Bone marrow (tissue), 2 donors: ENCODE measurements at places on chromosomes 7 and 10.

DNA sequence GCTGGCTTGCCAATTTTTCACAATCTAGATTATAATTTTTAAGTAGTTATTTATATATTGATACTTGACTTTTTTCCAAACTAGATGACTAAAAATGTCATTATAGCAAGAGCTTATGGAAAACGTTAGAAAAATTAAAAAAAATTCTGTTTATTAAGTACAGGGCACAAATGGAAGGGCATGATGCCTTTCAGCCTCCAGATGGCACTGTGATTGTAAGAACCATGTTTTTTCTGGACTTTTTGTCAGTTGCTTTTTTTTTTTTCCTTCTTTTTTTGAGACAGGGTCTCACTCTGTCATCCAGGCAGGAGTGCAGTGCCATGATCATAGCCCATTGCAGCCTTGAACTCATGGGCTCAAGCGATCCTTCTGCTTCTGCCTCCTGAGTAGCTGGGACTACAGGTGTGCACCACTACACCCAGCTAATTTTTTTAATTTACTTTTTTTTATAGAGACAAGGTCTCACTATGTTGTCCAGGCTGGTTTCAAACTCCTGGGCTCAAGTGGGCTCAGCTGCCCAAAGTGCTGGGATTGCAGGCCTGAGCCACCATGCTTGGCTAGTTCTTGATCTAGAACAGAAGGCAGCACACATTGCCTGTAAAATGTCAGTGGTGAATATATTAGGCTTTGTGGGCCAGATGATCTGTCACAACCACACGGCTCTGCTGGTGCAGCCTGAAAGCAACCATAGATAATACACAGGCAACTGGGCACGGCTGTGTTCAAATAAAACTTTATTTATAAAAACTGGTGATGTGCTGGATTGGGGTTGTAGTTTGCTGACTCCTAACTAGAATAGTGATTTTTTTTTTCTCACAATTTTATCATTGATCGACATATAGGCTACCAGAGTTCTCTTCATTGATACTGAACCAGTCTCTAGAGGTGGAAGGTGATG lies 27.4 kb downstream of the UCMA start:
- DNase-seq: no peak

DNA sequence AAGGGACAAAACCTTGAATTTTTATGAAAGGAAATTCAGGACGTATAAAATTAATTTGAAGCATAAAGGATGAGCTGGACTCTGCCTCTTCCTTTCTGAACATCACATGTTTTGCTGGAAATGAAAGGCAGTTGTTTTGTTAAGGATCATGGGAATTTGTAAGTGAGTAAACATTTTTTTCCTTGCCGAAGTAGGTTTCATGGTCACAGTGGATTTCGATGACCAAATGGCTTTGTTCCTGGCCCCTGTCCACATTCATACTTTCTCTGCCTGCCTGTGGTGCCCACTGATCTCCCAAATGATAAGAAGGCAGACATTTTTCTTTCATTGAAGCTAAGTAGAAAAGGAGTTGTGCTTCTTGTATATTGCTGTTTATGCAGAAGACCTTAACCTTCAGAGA lies 104.2 kb downstream of the ARID5B start:
- no peak for DNase-seq

DNA sequence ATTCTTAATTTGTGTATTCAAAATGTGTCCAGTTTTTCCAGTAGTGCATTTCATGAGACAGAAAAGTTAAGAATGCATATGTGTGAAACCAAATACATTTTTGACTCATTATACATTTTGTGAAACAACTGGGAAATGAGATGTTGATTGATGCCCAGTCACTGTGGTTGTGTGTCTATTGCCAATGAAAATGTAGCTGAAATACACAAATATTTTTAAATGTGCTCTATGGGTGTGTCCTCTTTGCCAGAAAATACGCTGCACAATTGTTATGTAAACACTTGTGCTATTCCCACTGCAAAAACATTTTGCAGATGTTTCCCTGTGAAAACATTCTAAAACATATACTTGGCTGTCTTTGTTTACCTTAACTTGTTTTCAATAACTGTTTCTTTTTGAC lies 395.2 kb downstream of the TFEC start:
- DNase-seq: no peak

GRCh38 chr7:43481902-43482678 lies 100.8 kb upstream of the STK17A start:
- no peak for DNase-seq

GRCh38 chr7:22043367-22043766 lies 97.7 kb upstream of the CDCA7L start:
- no peak for DNase-seq

- no peak for DNase-seq
Observed at GRCh38 chr10:16952610-16953009, 135.4 kb upstream of the RSU1 start.

DNA sequence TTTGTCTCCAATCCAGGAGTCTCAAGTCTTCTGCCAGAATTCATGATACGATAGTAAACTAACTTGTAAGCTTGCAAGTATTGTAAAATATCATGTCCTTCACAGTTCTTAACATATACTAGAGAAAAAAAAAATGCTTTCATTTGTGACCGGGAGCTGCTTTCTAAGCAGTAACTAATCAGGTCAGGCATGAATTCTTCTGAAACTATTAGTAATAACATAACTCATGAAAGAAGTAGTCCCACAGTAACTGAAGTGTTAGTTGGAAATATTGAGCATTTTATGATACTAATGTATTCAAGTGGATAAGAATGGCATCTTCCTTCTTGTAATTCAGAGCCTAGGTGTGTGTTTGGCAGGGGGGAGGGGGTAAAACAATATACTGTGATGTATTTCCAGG lies 665.6 kb downstream of the DNAJB9 start:
- no peak for DNase-seq

- DNase-seq: no peak
Observed at GRCh38 chr7:17546592-17546991, 248.1 kb downstream of the AHR start.

DNA sequence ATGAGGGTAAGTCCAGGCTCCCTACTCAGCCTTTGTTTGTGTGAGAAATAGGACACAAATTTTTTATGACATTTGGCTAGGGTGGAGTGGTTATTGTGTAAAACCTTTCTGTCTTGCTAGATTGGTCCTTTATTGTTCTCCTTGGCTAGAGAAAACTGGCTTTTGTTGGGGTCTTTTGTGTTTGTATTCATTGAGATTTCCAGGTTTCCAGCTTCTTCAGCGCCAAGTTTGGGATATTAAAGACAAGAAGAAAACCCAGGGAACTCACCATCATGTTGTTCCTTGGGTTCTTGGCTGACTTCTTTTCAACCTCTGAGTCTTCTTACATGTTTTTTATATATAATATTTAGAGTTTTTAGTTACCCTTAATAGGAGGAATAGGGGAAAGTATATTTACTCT lies 310.0 kb downstream of the HPSE2 start:
- DNase-seq: no peak

- no peak for DNase-seq
Observed at GRCh38 chr10:98533746-98534445, 87.2 kb upstream of the HPS1 start.

DNA sequence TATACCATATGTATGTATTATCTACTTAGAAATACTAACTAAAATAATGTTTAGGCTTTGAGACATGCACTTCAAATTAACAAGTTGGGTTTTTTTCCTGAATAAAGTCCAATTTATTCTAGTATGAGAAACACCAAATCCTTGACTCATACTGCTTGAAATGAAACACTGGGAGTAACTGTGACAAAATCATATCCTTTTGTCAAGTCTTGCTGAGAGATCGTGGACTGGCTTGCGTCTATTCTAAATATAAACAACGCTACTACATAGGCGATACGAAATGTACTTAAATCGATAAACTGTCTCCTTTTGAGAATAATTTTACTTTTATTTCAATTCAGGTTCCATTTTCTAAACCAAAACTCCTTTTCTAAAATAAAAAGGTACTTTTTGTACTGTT lies 16.3 kb downstream of the SMURF1 start:
- DNase-seq: no peak

GRCh38 chr7:43700059-43700501 lies 29.2 kb downstream of the COA1 start:
- DNase-seq: no peak

DNA sequence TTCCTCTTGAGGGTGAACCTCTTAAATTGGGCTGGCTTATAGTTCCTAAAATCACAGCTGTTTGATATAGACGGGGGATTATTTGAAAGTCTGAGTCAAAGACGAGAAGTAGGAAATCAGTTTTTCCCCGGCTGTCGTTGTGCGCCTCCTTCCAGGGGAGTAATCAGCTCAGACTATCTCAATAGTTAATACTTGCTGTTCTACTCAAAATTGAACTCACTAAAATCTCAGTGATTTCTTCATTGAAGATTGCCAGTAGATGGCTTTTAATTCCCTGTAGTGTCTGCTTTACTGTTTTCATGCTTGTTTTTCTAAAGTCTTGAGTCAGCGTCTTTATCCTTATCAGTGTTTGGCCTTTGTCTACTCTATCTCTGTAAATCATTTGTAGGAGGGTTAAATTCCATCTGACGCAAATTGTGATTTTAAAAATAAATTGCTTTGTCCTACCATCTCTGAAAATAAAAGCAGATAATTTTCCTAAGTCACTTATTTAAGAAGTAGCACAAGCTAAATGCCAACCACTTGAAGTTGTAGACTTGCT lies 47.3 kb downstream of the CNNM2 start:
- DNase-seq: no peak

DNA sequence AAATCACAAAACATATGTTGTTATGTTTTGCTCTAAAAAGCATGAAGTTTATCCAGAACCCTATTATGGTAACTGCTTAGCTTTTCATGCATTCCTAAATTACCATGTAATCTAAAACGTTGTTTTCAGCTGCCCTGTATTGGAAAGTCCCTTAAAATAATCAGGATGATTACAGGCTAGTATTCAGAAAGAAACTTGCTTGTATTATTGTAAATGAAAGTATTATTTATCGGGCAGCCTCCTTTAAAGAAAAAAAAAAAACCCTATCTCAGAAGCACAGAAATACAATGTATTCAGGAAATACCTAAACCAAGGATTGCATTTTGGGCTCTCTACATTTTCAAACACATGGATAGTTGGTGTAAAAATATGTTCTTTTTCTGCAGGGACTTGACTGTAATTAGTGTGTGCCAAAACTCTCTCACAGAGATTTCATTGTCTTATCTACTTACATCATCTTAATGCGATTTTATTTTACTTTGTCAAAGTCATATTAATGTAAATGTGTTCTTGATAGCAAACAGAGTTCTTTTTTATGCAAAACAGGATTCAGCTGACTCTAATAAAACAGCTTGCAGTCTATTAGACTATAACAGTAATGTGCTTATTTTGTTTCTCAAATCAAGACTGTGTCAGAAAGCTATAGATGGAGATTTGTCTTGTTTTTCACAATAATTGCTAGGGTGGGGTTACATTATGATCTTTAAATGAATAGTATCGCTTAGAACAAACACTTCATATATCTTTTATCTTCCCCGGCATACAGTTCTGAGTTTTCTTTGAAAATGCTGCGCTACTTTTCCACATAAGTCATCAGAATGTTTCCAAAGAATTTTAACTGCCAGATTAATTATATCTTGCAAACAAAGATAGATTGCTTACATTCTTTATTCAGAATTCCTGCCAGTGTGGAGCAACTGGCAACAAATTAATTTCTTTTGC lies 65.3 kb upstream of the ARID5B start:
- DNase-seq: no peak

GRCh38 chr10:123413353-123413752 lies 252.8 kb upstream of the GPR26 start:
- no peak for DNase-seq

DNA sequence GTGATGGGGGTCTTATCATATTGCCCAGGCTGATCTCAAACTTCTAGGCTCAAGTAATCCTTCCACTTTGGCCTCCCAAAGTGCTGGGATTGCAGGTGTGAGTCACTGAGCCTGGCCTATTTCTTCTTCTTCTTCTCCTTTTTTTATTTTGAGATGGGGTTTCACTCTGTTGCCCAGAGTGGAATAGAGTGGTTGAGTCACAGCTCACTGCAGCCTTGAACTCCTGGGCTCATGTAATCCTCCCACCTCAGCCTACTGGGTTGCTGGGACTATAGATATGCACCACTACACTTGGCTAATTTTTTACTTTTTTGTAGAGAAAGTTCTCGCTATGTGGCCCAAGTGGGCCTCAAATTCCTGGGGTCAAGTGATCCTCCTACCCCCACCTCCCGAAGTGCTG lies 124.3 kb downstream of the SKIDA1 start:
- DNase-seq: no peak

GRCh38 chr7:36969376-36969775 lies 245.1 kb upstream of the AOAH start:
- DNase-seq: peak; percentile 86

GRCh38 chr7:45580053-45580872 lies 6.1 kb downstream of the ADCY1 start:
- no peak for DNase-seq

- no peak for DNase-seq
Observed at GRCh38 chr10:129548600-129548999, 81.6 kb downstream of the MGMT start.

GRCh38 chr10:125340903-125341302 lies 180.5 kb upstream of the CTBP2 start:
- DNase-seq: no peak

GRCh38 chr10:113648478-113648877 lies 15.4 kb downstream of the NRAP start:
- DNase-seq: no peak

- no peak for DNase-seq
Observed at GRCh38 chr10:104711302-104711721, 70.2 kb downstream of the SORCS3 start.

- no peak for DNase-seq
Observed at GRCh38 chr7:30183749-30184369, 49.1 kb downstream of the MTURN start.

DNA sequence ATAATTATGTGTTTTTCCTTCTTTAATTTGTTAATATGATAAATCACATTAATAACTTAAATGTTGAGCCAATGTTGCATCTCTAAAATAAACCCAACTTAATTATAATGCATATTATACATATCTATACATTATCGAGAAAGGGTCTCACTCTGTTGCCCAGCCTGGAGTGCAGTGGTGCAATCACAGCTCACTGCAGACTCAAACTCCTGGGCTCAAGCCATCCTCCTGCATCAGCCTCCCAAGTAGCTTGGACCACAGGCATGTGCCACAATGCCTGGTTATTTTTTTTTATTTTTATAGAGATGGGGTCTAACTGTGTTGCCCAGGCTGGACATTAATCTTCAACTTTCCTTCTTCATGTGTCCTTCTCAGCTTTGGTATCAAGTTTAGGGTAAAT lies 98.9 kb downstream of the INHBA start:
- no peak for DNase-seq
